ENCODE measurements at places on chromosomes 16 and 17. TPM values are rescaled to one million over a fixed set of nuclear protein-coding genes. Genes with fewer than 3 reads are reported as not detected.

GRCh38 chr17:79777120-79777893, 641 bp upstream of the CBX2 start:
- H3K27me3 ChIP-seq, result peaks cover 15% of the 10 kb centered on the region
- peaks cover 25% of the 10 kb centered on the region for H3K36me3 ChIP-seq
- H3K27ac ChIP-seq, result peak overlapping the region; percentile 93
- H3K4me3 ChIP-seq, result peak overlapping the region; percentile 64

DNA sequence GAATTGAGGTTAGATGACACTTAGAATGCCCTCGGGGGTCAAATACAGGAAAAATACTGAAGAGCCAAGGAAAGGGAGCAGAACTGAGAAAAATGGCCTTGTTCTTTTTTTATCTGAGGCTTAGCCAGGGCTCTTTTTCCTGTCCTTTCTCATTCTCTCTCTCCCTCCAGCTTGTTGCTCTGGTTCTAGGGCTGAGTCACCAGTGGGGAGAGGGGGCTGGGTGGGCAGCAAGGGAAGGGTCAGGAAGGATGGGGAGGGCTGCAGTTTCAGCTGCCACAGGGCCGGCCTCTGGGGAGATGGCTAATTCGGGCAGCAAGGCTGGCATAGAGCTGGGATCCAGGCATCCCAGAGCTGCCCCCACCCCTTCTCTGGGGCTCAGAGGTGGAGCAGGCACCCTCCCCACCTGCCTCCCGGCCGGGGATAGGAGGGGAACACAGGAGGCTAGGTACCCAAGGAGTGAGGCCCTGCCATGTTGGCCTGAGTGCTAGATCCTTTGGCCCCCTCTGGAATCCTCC, 3.9 kb downstream of the ITGA3 start:
- H3K36me3 ChIP-seq, result no peaks in the 10 kb centered on the region
- H3K27me3 ChIP-seq, result peaks cover 18% of the 10 kb centered on the region
- no peak for DNase-seq
- no peak overlapping the region for H3K4me3 ChIP-seq

PIPOX gene
- 34.2 TPM for total RNA-seq

CCDC200 gene
- not detected for total RNA-seq

DNA sequence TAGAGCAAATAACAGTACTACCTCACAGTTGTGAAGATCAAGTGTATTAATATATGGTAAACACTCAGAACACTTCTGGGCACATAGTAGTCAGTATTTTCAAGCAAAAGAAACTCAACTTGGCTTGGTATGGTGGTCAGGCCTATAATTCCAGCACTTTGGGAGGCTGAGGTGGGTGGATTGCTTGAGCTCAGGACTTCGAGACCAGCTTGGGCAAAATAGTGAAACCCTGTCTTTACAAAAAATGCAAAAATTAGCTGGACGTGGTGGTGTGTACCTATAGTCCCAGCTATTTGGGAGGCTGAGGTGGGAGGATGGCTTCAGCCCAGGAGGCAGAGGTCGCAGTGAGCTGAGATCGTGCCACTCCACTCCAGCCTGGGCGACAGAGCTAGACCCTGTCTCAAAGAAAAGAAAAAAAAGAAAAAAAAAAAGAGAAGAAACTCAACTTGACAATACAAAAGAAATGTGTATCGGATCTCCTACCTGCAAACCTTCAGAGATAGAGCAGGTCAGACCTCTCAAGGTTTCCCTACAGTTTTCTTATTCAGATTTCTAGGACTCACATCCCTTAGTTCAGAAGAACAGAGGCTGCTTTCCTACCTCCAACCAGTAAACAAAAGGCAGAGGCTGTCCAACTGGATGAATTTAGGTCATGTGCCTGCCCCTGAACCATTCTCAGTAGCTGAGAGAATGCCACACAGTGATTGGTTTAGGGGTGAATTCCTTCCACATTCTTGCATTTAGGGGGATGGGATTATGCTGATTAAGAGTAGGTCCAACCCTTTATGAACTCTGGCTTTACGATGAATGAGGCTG, 1.7 kb upstream of the KPNA2 start:
- peak; percentile 48 for DNase-seq
- H3K27me3 ChIP-seq, result no peaks in the 10 kb centered on the region
- H3K27ac ChIP-seq, result peak overlapping the region; percentile 98
- peaks cover 30% of the 10 kb centered on the region for H3K36me3 ChIP-seq
- H3K4me1 ChIP-seq, result peaks cover 46% of the 10 kb centered on the region

DNA sequence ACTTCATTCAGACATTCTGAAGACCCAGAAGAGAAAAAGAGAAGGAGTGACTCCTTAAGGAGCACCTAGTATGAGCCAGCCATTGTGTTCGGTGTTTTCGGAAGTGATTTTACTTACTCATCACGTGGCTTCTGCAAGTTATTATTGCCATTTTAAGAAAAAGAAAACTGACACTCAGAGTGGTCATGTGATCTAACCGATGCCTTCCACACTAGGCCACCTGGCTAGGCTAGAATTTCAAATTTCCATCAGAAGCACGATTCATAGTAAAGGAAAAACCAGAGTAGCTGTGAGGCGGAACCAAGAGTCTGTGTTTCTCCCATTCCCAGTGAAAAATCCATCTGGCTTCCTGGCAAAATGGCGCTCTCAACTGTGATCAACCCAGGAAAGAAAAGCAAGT, 32.0 kb downstream of the GTF3C1 start:
- peaks cover 35% of the 10 kb centered on the region for H3K36me3 ChIP-seq
- H3K27ac ChIP-seq, result no peak overlapping the region
- DNase-seq, result no peak
- H3K27me3 ChIP-seq, result no peaks in the 10 kb centered on the region

GRCh38 chr16:20147091-20147490, 73.4 kb upstream of the GPR139 start:
- no peaks in the 10 kb centered on the region for H3K4me1 ChIP-seq
- no peak overlapping the region for H3K27ac ChIP-seq
- no peak for DNase-seq
- H3K4me3 ChIP-seq, result no peak overlapping the region
- H3K27me3 ChIP-seq, result no peaks in the 10 kb centered on the region

DNA sequence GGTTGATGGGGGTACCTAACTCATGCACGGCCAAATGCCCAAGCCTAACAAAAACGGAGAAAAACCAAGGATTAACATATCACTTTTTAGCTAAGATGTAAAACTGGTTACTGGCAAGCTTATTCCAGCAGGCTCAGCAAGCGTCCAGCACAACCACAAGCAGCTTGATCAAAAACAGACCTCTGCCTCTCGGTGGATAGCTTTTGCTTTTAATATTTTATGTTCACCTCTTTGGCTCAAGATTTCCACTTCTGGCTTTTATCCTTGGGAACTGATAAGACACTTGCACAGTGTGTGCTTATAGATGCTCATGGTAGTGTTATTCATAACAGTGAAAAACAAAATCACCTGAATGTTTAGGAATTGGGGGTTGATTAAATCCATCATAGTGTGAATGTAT, 206.9 kb upstream of the CACNG5 start:
- no peaks in the 10 kb centered on the region for H3K27me3 ChIP-seq
- H3K27ac ChIP-seq, result no peak overlapping the region
- no peak overlapping the region for H3K4me3 ChIP-seq
- no peaks in the 10 kb centered on the region for H3K36me3 ChIP-seq

DNA sequence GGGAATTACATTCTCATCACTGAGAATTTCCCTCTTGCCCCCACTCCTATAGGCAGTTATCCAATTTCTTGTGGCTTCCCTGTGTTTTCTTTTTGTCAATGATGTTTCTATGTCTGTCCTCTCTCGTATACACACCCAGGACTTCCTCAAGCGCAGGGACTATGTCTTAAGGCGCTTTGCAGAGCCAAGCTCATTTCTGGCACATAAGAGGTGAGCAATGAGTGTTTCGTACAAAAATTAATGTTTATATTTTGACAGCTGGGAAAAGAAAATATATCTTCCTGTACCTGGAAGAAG, 947 bp downstream of the DDX42 start:
- H3K4me3 ChIP-seq, result peak overlapping the region; percentile 97
- H3K27me3 ChIP-seq, result no peaks in the 10 kb centered on the region
- DNase-seq, result no peak

DNA sequence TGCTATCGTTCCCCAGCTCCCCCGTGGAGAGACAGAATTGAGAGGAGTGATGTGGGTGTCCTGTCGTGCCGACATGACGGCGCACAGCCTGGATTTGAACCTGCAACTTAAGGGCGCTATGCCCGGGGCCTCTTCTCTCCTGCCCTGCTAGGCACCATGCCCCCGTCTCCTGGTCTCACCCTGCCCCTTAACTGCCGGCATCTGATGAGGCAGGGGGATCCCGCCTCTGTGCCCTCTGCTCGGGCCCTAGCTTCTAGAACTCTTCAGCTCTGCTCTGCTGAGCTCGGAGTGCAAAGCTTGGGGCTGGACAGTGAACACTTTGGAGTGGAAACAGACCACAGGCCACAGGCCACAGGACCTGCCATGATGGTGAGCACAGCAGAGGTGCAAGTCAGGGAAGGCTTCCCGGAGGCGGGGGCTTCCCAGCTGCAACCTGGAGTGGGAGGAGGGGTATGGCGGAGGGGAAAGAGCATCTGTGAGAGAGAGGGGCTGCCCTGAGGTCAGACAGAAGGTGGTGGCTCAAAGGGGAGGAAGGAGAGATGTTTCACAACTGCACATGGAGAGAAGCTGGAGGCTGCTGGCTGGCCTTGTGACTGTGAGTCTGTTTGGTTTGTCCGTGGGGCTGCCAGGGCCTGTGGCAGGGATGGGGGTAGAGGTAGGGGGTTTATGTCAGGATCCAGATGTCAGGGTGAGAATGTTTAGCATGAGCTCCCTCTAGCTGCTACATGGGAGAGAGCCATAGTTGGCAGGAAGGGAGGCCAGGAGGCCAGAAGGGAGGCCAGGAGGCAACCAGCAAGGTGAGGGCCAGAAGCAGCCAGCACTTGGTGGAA, 107.8 kb downstream of the CRLF3 start:
- peaks cover 40% of the 10 kb centered on the region for H3K4me1 ChIP-seq
- H3K27me3 ChIP-seq, result no peaks in the 10 kb centered on the region
- H3K27ac ChIP-seq, result peak overlapping the region; percentile 27
- H3K36me3 ChIP-seq, result peaks cover 5% of the 10 kb centered on the region

SEPTIN12 gene
- not detected for total RNA-seq

GRCh38 chr17:74163836-74164235, 39.6 kb upstream of the RPL38 start:
- H3K4me1 ChIP-seq, result 0 out of 2 replicates have a peak, but pooled peaks cover 2% of the 10 kb centered on the region
- H3K27ac ChIP-seq, result no peak overlapping the region
- H3K27me3 ChIP-seq, result peaks cover 2% of the 10 kb centered on the region
- H3K36me3 ChIP-seq, result no peaks in the 10 kb centered on the region

DNA sequence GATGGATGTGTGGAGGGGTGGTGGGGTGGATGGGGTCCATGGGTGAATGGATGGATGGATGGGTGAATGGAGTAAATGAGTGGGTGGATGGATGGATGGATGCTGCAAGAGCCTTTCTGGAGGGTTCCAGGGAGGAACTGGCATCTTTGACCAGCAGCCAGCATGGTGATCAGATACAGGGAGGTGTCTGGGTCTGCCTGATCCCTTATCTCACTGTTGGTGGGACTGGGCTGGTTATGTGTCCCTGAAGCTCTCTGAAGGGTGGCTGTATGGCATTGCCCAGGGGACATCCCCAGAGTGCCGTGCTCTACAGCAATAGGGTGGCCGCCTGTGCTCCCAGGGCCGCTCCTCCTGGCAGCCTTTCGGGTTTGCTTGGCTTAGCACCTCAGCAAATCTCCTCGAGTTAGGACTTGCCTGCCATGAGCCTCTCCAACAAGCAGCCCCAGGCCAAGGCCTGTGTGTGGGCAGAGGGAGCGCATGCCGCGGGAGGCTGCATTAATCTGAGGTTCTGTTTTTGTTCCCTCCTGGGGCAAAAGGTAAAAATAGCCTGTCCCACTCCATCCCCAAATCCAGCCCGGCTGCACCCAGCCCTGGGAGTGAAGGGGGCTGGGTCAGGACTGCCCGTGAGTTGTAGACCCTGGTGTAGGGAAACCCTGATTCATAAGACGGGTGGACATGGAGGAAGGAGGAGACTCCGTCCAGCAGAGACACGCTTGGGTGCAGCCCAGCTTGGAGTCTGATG, 165.4 kb downstream of the SEC14L1 start:
- H3K27me3 ChIP-seq, result no peaks in the 10 kb centered on the region
- H3K4me1 ChIP-seq, result peaks cover 9% of the 10 kb centered on the region
- H3K4me3 ChIP-seq, result no peak overlapping the region
- no peak for DNase-seq
- peak overlapping the region; percentile 83 for H3K27ac ChIP-seq

HSPB9 gene
- 0.57 TPM for total RNA-seq

- peaks cover 35% of the 10 kb centered on the region for H3K4me1 ChIP-seq
- H3K27me3 ChIP-seq, result no peaks in the 10 kb centered on the region
- peak overlapping the region; percentile 94 for H3K27ac ChIP-seq
- DNase-seq, result no peak
- peak overlapping the region; percentile 84 for H3K4me3 ChIP-seq
These were observed 1.9 kb upstream of the NFAT5 start for GRCh38 chr16:69563605-69564580.

DNA sequence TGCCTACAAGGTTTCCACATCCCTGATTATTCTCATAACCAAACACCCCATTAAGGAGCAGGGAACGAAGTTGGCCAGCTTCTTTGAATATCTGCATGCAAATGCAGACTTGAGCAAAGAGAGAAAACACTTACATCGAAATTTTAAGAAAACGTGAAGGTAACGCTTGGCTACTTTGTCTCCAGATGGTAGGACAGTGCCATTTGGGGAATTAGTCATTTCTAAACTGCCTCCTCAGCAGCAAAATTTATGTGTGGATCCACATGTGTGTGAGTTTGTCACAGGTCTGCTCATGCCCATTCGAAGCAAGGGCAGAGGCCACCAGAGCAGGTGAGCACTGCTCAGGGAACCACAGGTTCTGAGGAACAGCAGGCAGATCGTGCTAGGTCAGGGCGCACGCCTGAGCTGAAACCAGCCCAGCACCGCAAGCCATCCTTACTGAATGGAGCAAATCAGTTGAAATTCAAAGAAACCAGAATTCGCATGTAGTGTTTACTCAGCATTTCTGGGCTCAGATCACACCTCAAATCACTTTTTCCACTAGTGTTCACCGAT, 80.1 kb downstream of the SOCS1 start:
- H3K4me1 ChIP-seq, result no peaks in the 10 kb centered on the region
- DNase-seq, result no peak
- H3K27ac ChIP-seq, result peak overlapping the region; percentile 90
- H3K4me3 ChIP-seq, result no peak overlapping the region
- H3K27me3 ChIP-seq, result no peaks in the 10 kb centered on the region
- no peaks in the 10 kb centered on the region for H3K36me3 ChIP-seq

LGALS9B gene
- total RNA-seq, result not detected

- no peak for DNase-seq
- H3K4me1 ChIP-seq, result peaks cover 5% of the 10 kb centered on the region
- H3K27ac ChIP-seq, result no peak overlapping the region
- no peak overlapping the region for H3K4me3 ChIP-seq
- H3K36me3 ChIP-seq, result no peaks in the 10 kb centered on the region
- H3K27me3 ChIP-seq, result no peaks in the 10 kb centered on the region
These were observed 22.0 kb downstream of the ZFPM1 start for GRCh38 chr16:88475037-88475436.

DNA sequence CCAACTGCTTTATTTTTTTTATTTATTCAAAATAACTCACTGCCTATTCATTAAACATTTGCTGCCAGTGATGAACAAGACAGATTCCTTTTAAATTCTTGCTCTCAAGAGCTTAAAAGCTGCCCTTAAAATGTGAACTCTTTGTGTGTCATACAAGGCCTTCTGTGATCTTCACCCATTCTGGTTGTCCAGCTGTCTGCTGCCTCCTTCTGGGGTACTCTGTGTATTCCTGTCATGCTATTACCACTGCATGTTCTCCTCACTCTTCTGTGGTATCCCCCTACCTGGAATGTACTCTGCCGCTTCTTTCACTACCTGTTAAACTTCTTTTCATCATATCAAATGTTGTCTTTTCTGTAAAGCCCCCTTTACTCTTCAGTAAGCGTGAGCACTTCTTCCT, 165.8 kb downstream of the CHD9 start:
- DNase-seq, result no peak
- 0 out of 2 replicates have a peak, but pooled peaks cover 5% of the 10 kb centered on the region for H3K4me1 ChIP-seq
- no peak overlapping the region for H3K4me3 ChIP-seq

APOBR gene
- total RNA-seq, result 0.11 TPM

OR3A3 gene
- total RNA-seq, result not detected

DDX42 gene
- total RNA-seq, result 128 TPM

CD300LB gene
- not detected for total RNA-seq

Measured in WTC11 (cell line).